ENCODE measurements at places on chromosomes 5 and 9.

- DNase-seq, result no peak
Measured at GRCh38 chr5:21680196-21680595, 1172.9 kb downstream of the CDH12 start.

DNA sequence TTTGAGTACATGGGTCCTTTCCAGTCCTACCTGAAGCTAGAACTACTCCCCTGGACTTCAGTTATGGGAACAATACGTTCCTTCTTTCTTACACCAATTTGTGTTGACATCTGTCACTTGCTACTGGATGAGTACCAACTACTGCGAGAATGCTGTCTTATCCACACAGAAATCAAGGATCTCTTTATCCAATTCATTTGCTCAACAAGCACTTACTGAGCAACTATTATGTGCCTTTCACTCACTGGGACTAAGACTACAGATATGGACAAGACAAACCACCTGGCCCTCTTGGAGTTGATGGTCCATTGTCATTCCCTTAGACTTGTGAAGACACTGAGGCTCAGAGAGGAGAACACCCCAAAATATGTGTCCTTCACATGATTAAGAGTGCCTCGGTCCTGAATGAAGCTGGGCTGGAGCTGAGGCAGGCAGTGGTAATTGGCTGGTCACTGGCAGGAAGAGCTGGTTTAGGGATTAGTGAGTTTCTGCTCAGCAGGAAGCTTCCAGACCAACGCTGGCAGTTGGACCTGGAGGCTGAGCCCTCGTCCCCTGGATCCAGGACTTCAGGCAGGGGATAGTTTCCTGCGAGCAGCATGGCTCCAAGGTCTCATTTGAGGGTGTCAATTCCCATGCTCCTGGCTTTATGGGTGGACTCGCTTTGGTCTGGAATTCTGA, 8.4 kb upstream of the ARSI start:
- no peak for DNase-seq

DNA sequence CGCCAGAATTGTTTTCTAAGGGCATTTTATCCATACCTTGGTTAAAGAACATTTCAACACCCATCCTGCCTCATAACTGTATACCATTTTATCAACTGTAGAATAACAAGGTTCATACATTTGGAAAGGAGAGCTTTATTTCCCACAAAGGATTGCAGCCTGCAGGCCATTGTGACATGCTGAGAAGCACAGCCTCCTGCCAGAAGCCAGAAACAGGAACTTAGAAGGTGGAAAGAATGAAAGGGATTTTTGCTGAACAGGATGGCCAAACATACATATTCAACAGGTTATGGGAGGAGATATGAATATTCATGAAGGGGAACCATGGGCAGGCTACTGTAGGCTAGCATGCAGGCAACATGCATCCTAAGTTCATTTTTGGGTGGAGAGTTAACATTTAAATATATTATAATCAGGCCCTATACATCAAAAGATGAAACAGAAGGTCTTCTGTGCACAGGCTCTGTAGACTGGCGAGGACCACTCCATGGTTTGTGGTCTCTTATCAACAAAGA, 59.9 kb upstream of the DIRAS2 start:
- no peak for DNase-seq

DNA sequence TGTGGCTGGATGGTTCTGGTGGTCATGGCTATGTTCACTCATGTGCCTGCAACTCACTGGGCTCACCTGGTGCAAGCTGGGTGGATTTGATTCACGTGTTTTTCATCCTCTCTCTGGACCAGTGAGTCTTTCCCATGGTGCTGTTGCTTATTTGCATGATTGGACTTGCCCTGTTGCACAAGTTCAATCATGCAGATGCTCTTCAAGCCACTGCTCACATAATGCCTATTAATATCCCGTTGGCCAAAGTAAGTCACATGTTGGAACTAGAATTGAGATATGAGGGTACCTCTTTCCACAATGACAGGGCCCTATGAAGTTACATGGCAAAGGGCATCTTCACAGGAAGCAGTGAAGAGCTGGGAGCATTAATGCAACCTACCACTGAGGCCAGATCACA, 26.5 kb upstream of the MROH2B start:
- DNase-seq, result no peak

GRCh38 chr5:159311063-159311462, 19.2 kb downstream of the IL12B start:
- no peak for DNase-seq

DNA sequence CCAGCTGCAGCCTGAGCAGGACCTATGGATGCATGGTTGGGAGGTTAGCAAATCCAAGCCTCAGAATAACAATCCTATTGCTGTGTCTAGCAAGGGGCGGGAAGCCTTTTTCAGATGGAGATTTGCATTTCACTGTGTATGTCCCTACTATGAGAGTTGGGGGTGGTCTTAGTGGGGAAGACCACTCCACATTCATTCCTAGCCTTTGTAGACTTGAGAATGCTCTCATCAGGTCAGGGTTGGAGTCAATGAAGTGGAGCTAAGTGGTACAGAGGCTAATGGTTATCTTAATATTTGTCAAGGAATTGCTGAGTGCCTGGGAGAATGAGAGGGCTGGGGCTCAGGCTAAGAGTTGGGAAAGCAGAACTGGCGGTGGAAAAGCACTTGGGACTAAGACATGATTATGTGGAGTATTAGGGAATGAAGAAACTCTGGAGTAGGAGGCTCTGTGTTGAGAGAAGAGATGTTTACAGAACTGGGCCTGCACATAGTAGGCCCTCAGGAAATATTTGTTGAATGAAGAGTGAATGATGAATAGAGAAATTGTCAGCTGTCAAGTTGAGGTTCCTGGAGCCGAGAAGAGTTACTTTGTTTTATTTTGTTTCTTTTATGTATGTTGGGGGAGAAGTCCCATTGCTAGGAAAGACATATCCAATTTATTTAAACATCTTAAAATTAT, 175.5 kb upstream of the SPRY4 start:
- no peak for DNase-seq

GRCh38 chr5:136285096-136285855, 80.1 kb downstream of the TRPC7 start:
- DNase-seq, result no peak

GRCh38 chr5:132526290-132526973, 16.9 kb downstream of the IL5 start:
- DNase-seq, result peak; percentile 14

GRCh38 chr9:135110416-135110815, 22.9 kb downstream of the OLFM1 start:
- no peak for DNase-seq

- peak; percentile 22 for DNase-seq
Measured at GRCh38 chr5:147558826-147559225, 49.0 kb upstream of the DPYSL3 start.

Measured in NCI-H2107 (cell line).